AG08396 (cell line): ENCODE measurements at places on chromosomes 13 and 19.

DNA sequence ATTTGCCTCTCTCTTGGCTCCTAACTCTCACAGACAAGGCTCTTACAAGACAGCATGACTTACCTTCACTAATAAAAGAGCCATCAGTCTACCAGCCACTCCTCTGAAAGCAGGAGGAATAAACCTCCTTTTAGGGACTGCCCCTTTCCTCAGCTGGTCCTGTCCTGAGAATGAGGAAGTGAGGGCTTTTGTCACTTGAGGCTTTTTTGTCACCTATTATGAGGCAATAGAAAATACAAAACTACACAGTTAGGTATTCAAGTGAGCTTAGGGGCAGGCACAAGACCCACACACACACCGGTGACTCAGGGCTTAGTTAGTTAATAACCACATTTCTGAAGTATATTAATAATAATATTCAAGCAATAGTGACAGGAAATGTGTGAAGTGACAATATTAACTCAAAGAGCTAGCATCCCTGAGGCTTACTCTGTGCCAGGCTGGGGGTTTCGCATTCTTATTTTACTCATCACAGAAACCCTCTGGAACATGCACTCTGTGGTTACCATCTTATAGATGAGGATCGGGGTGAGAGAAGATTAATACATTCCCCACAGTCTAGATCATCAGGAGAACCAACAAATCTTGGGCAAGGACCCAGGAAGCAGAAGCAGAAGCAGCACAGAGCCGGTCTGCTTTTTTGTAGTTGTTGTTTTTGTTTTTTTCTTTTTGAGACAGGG is 379.9 kb downstream of the LIG4 start:
- DNase-seq, result peak; percentile 44

GRCh38 chr19:18282021-18282787 is 782 bp upstream of the JUND start:
- DNase-seq, result peak; percentile 56

DNA sequence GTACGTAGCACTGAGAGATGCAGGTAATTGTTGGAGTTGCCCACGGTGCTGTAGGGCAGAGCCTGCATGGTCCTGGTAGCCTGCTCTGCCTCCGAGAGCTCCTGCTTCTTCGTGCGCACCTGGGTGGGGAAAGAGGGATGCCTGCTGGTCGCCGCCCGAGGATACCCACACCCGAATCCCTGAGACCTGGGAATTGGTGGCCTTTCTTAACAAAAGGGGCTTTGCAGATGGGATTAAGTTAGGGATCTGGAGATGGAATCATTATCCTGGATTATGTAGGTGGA is 9.4 kb downstream of the C3 start:
- DNase-seq, result no peak

GRCh38 chr19:55676889-55677505 is 2.0 kb downstream of the EPN1 start:
- DNase-seq, result no peak

DNA sequence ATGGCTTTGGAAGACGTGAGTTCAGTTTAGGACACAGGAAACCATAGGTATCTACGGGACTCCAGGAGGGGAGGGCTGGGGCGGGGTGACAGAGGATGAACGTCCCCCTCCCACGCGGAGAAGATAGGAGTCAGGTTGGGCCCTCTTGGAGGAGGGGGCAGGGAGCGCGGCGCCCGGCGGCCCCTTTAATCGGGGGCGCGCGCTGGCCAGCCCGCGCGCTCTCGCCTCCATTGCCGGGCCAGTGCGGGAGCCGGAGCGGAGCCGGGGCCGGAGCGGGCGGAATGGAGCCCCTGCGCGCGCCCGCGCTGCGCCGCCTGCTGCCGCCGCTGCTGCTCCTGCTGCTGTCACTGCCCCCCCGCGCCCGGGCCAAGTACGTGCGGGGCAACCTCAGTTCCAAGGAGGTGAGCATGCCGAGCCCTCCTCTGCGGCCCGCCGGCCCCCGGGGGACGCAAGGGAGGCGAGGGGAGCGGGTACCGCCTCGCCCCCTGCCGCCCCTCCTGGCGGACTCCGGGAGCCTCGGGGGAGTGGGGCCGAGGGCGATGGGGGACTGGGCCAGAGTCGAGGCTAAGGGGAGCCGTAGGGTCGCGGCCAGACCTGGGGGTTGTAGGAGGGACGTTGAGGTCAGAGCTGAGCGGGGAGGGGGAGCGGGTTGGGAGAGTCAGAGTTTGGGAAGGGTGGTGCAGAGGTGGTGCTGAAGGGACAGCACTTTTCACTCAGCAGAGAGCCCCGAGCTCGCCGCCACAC is at the start of gene TMEM145:
TMEM145 (plus strand) TSS at position 214 of the 744 bp plus-strand sequence; CDS start at position 282, 68 bp downstream.
- DNase-seq, result peak; percentile 90
